HCT116 (cell line): ENCODE measurements at places on chromosomes 13 and 19. TPM values are rescaled to one million over a fixed set of nuclear protein-coding genes. Genes with fewer than 3 reads are reported as not detected.

The PSG4 gene
- total RNA-seq = not detected

GRCh38 chr13:38340624-38341023 lies 9.0 kb upstream of the UFM1 start:
- no peak for DNase-seq

GRCh38 chr13:31038834-31039552 lies 106.5 kb downstream of the TEX26 start:
- DNase-seq = no peak

The ANKRD24 gene
- total RNA-seq = 1.7 TPM

GRCh38 chr13:66210677-66211076 lies 1019.5 kb downstream of the PCDH9 start:
- DNase-seq = peak; percentile 63

DNA sequence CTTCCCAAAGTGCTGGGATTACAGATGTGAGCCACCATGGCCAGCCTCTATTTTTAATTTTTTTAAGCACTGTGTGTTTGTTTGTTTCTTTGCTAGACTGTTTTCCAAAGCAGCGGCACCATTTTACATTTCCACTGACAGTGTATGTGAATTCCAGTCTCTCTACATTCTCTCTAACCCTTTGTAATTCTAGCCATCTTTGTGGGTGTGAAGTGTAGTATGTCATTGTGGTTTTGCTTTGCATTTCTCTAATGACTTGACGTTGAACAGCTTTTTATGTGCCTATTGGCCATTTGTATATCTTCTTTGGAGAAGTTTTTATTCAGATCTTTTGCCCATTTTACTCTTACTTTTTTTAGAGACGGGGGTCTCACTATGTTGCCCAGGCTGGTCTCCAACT lies 11.6 kb downstream of the PNPLA6 start:
- DNase-seq = no peak

DNA sequence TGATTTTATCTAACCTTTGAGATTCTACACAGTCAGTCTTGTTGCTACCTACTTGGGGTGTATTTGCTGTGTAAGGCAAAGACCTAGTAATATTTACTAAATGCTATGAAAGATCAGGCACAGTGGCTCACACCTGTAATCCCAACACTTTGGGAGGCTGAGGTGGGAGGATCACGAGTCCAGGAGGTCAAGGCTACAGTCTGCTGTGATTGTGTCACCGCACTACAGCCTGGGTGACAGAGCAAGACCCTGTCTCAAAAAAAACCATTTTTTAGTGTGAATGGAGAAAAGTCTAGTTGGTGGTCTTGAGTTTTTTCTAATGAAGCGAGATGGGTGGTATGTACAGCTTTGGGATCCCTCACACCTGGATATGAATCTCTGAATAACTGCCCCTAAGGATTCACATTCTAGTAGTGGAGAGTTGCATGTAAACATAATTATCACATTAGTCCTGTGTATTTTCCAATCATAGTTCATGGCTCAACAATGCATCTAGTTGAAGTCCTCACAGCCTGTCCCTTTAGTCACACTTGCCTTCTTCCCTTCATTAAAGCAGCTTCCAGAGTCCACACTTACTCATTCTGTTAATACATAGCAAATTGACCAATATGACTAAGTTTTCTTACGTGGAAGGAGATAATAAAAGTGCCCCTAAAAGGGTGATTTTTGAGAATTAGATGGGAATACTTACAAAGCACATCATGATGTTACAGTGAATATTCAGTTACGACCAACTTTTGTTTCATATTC lies 7.5 kb downstream of the RPL21 start:
- DNase-seq = no peak

The ZNF227 gene
- total RNA-seq = 14.4 TPM

DNA sequence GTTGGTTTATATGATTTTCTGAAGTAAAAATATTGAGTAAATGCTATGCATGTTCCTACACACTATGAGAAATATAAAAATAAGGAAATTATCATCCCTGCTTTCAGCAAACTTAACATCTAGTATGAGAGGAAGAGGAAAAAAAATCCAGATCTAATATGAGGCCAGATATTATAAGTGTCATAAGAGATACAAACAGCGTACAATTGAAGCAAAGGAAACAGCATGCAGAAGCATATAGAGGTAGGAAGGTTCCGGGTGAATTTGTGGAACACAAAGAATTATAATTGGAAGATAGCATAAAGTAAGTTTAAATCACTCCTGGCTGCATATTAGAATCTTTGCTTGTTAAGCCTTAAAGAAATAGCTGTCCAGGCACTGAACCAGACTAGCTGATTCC lies 88.3 kb downstream of the PDS5B start:
- DNase-seq = no peak

- DNase-seq = no peak
Measured at GRCh38 chr13:30868799-30869470, 37.1 kb upstream of the MEDAG start.

The ABHD17A gene
- total RNA-seq = 68.2 TPM

- no peak for DNase-seq
Measured at GRCh38 chr13:34107806-34108205, 289.9 kb downstream of the RFC3 start.

The PSG3 gene
- total RNA-seq = not detected

The TTC9B gene
- 1.7 TPM for total RNA-seq

DNA sequence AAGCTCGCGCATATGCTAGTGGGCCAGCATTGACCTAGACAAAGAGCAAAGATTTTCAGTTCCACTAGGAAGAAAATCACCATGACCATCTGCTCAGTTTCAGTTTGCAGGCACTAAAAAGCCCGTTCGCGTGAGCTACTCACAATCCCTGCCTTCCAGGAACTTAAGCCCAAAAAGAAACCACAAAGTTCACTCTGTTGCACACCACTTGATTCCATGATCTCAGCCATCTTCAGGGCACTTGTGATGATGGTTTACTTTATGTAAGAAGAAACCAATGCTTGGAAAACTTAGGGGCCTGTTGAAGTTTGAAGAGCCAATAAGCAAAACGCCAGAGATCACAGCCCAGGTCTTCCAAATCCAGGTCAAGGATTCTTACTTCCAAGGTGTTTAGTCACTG lies 45.0 kb upstream of the SLC15A1 start:
- no peak for DNase-seq

- DNase-seq = peak; percentile 73
Measured at GRCh38 chr13:99916366-99917103, 55.0 kb downstream of the ZIC5 start.

The COMMD6 gene
- 108 TPM for total RNA-seq

DNA sequence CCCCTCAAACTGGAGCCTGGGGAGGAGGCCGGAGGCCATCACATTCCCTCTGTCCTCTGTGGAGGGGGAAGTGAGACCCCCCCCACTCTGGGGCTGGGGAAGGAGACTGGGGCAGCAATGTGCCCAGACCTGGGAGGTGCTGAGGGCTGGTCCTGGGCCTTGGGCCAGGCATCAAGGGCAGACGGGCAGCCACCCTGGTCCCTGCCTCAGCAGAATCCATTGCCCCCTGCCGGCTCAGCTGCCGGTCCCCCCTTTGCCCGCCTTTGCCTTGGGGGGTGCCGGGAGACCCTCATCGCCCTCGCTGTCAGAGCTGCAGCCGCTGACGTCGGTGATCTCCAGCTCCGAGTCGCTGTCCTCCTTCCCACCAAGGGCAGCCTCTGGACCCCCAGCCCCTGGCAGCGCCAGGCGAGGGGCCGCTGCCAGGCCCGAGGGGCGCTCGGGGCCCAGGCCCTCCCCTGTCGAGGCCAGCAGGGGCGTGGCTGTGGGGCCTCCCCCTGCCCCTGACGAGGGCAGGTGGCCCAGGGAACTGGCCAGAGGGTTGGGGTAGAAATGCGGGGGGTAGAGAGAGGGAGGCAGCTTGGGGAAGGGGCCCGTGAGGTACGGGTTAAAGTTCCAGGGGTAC lies 20.1 kb downstream of the ERFL start:
- DNase-seq = no peak

The ZNF492 gene
- not detected for total RNA-seq

DNA sequence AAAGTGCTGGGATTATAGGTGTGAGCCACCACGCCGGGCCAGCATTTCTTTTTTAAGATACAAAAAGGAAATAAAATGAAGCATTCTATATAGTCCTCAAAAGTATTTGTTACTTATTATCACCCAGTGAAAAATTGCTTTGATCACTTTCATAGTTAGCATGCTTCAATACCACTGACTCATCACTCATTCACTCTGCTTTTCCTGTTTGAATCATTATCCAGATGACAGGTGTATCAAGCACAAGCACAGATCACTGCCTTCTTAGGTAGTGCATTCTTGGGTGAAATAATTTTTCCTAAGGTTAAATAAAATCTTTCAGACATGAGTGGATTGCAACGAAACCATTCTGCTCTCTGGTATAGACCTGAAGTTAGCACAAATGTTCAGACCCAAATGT lies 35.8 kb upstream of the SPART start:
- DNase-seq = no peak

The TNFSF9 gene
- total RNA-seq = 25.1 TPM

The FOXA3 gene
- 5.8 TPM for total RNA-seq

GRCh38 chr19:14814982-14815652 lies 19.9 kb downstream of the OR7A5 start:
- DNase-seq = no peak

The CEACAM3 gene
- not detected for total RNA-seq

The ZNF568 gene
- not detected for total RNA-seq

DNA sequence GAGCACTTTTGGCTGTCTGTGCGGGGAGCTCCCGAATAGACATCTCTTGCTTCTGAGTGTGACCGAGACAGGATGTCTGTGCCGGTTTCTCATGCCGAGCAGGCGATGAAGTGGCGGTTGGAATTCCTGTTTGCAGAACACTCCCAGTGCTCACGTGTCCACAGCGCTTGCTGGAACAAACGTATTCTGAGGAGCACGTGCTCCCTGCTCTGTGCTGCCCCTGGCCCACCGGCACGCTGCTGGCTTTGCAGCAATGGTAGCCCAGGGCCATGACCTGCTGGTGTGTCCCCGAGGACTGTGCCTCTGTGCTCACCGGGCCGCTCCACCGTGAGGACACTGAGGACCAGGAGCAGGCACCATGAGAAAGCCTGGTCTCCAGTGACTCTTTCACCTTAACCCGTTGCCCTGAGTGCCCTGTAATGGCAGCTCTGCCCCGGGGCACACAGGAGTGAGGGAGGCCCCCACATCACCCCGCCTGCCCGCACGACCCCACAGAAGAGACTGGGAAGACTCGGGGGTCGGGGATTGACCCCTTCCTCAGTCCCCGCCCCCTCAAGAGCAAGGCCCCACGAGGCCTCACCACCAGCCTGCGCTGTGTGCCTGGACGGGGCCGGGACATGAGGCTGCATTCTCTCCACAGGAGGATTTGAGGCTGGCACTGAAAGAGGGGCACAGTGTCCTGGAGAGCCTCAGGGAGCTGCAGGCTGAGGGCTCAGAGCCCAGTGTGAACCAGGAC lies 40.0 kb upstream of the F7 start:
- no peak for DNase-seq

- no peak for DNase-seq
Measured at GRCh38 chr13:69617587-69617986, 490.0 kb upstream of the ATXN8OS start.

The ATP4B gene
- not detected for total RNA-seq

GRCh38 chr13:76019421-76020044 lies 383.4 kb downstream of the LMO7 start:
- peak; percentile 28 for DNase-seq

GRCh38 chr19:5628919-5629481 lies 6.1 kb downstream of the SAFB start:
- DNase-seq = no peak

GRCh38 chr13:105778196-105778595 lies 757.3 kb downstream of the EFNB2 start:
- no peak for DNase-seq

- DNase-seq = no peak
Measured at GRCh38 chr13:43072394-43072793, 49.0 kb downstream of the DNAJC15 start.

DNA sequence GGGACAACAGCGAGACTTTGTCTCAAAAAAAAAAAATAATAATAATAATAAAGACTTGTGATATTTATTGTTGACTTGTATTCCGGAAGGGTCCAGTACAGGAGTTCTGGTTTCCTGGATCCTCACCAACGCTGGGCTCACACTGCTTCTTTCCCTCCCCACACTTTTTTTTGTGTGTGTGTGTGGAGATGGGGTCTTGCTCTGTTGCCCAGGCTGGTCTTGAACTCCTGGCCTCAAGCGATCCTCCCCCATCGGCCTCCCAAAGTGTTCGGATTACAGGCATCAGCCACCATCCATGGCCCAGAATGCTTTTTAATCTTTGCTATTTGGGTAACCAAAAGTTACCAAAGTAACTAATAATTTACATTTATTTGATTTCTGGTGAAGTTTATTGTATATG lies 39.1 kb downstream of the SIPA1L3 start:
- no peak for DNase-seq

DNA sequence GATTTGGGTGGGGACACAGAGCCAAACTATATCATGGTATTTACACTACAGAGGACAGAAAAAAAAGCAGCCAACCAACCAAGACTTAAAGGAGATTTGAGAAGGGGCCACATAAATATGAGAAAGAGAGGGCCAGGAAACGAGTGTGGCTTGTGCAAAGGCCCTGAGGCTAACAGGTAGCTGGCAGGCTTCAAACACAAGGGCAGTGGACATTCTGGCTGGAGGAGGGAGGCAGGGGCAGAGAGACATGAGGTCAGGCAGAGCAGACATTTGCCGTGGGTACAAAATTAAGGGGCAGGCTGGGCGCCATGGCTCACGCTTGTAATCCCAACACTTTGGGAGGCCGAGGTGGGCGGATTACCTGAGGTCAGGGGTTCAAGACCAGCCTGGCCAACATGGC lies 278.7 kb downstream of the FOXO1 start:
- no peak for DNase-seq

DNA sequence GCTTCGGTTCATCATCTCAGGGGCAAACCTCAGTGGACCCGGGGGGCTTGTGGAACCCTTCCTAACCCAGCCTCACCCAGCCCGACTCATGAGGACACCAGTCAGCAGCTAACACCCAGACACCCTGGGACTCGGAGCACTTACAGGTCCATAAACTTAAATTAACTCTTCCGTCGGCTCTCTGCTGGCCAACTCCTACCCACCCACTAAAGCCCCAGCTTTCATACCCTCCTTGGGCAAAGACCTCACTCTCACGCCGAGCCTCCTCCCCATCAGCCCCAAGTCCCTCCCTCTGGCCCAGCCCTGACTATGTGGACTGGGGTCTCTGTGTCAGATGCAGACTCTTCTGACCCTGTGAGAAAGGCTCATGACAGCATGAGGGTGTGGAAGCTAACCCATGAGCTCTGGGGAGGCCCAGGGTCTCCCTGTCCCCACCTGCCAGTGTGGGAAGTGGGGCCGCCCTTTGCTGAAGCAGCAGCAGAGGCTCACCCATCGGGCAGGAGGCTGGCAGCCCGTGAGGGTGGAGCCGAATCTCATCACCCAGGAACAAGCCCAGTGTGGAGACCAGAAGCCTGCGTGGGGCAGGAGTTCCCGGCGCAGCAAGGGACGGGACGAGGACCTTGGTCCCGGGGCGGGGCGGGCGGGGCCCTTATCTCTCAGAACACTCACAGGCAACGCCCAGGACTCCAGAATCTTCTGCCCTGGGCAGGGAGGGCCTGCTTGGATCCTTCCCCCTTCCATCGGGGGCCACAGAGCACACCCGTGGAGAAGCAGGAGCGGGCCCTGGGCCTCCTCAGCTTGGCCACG lies 19.8 kb downstream of the TCF3 start:
- DNase-seq = no peak
